ENCODE measurements at places on chromosomes 16 and 17.

GRCh38 chr16:89957216-89957785 is 8.7 kb downstream of the DEF8 start:
- no peak for DNase-seq

DNA sequence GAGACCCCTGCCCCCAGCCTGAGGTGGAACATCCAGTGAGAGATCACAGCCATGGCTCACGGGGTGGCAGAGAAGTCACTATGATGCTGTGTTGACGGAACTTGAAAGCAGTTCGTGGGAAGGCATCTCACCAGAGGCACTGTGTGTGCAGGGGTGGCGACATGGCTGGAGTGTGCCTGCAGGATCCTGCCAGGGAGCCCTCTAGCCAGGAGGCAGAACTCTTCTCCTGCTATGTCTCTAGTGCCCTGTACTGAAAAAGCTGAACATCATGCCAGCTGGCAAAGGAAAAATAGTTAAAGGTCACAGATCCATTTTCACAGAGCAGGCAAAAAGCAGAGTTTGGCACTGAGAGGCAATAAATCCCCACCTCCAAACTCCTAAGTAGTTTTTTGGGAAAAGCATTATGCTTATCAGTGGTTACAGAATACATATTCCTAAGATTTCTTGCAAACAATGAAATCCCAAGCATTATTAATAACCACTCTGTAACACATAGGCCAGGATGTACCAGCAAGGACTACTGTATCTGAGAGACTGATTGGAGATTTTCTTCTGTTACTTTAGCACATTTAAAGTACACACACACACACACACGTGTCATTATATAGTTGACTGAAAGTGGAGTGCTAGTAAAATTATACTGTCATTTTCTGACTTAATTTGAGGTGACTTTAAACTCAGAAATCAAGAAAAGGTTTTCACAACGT is 36.8 kb downstream of the TNRC6C start:
- no peak for DNase-seq

GRCh38 chr16:7921345-7921744 is 588.7 kb downstream of the RBFOX1 start:
- no peak for DNase-seq

DNA sequence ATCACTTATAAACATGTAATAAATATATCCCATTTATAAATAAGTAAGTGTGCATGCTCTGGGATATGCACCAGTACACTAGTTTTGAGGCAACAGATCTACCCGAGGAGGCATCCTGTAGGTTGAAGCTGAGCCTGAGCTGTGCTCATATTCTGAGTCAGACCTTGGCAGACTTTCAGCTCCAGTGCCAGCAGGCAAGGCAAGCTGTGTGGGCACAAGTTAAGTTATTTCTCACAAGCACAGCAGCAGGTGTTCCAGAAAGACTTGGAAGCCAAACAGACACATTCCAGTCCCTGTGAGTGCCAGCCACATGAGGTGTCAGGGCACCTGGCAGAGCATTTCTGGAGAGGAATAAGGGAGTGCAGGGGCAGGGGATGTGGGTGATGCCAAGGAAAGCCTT is 1.3 kb upstream of the CLEC19A start:
- DNase-seq: peak; percentile 57

- no peak for DNase-seq
Observed at GRCh38 chr16:4613636-4614570, 785 bp downstream of the UBALD1 start.

DNA sequence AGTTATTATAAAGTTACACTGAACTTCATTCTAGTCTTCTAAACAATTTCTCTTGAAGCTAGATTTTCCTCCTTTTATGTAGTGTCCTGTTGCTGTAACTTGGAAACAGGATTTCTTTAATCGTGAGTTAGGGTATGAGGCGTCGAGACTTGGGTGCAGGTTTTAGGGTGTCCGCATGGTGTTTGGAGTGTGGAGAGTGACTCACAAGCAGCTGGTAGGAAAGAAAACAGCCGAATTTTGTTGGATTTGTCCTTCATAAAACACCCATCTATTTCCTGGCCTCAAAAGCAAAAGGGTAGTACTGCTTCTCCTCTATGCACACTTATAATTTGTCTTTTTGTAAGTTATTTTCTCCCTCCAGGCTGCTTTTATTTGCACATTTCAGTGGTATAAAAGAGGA is 1.6 kb downstream of the RPTOR start:
- no peak for DNase-seq

- no peak for DNase-seq
Observed at GRCh38 chr17:20955427-20956323, 87.1 kb downstream of the USP22 start.

- DNase-seq: no peak
Observed at GRCh38 chr17:199806-200545, 18.5 kb upstream of the DOC2B start.

DNA sequence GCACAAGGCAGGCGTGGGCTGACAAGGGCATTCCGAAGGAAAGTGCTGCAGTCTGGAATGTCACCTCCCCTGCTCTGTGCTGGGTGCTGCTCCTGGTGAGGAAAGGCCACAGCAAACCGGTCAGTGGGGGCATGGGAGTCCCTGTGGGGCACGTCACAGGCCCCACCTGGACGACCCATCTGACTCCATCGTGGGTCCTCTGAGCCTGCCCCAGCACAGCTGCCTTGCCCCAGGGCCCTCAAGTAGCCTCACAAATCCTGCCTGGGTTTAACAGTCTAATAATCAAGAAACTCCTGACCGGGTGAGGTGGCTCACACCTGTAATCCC is 2.8 kb upstream of the MYO15B start:
- no peak for DNase-seq

DNA sequence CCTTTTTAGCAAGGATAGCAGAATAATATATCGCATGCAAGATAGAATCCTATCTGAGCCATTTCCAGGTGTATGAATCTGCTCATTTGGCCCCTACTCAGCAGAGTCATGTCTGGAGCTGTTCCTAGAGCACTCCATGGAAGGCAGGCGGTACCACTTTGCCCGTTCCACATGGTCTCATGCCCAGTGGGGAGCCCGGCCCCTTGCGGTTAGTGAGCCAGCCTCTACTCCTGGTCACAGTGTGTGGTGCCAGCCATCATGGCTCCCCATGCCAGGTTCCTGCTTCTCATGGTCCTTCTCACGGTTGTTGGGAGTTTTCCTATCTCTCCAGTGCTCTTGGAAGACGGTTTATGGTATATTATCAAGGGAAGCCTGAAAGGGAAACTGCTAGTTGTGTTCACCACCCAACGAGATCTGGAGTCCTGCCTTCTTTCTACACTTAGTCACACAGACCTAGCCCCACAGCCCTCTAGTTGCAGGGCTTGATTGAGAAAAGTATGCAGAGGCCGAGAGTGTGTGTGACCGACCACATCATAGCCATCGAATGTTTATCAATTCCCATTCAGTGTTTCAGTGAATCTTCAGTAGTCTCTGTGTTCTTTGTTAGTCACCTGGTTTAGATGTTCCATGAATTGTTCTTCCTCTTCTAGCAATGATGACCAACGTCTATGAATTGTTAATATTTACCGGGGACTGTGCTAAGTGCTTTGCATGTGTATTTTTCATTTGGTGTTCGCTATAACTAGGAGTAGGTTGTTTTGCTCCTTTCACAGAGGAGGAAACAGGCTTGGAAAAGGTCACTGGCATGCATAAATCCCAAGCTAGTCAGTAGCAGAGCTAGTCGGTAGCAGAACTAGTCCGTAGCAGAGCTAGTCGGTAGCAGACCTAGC is 9.6 kb downstream of the JPT2 start:
- no peak for DNase-seq

DNA sequence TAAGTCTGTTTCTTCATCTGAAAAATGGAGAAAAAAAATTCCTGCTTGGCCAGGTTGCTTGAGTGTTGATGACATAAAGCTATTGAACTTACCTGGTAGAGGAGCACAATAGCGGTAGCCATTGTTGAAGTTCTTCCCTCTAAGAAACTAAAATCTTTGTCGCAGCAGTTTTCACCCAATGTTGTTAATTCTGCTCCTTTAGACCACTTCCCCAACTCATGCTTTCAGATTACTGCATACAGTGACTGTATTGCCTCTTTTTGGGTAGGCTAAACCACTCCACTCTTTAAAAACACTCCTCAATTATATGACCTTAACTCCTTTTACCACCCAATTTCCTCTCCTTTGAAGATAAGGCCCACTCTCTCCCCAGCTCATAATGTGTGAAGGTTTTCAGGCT is 35.7 kb upstream of the CCL2 start:
- no peak for DNase-seq

- DNase-seq: no peak
Observed at GRCh38 chr17:75406222-75406615, 741 bp upstream of the GRB2 start.

DNA sequence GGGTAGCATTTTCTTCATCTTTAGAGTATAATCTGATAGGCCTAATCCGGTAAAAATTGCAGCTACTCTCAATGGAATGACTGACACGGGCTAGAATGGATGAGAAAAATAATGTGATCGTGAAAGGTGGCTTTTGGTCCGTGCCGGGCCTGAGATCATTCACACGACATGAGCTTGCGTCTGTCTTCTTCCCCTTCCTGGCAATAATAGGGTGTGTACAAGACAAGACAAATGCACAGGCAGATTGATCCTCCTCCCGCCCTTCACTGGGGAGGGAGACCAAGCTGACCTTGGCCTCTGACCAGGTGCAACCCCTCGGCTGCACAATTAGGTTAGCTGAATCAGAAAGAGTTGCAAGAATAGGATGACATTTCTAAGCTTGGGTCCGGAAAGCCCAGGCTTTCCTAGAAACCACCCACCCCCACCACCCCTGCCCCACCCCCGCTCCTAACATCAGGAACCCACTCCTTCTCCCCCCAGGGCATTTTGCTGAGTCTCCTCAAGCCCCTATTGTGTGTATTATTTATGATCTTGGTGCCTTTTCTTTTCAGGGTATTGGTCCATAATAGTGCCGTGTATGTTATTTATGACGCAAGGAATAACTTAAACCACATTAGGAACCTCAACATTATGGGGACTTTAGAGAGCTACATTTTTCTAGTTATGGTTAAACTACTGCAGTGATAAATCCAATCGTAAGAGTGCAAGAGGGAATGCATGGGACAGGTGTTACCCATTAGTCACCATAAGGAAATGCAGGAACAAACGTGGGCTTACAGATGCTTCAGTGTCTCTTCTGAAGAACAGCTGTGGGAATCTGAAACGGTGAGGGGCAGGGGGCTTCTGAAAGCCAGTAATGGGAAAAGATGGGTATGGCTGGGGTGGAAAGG is 540.1 kb upstream of the PSMD7 start:
- no peak for DNase-seq

GRCh38 chr16:57577691-57578224 is 35.3 kb downstream of the ADGRG5 start:
- no peak for DNase-seq

DNA sequence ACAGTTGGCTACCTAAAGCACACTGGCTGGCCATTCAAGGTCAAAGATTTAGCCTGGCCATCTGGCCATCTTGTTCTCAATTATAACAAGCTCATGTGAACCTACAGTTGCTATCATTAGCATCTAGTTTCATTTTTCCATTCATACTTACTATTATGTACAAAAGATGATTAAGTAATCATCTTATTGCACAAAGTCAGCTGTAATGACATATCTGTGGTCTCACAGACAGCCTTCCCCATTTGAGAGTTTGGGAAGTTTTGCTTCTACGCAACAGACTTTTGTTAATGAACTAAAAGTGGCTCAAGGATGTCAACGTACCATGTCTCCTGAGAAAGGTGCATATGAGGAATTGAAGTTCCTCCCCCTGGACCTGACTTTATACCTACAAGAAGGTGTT is 51.3 kb downstream of the HS3ST3B1 start:
- no peak for DNase-seq

- no peak for DNase-seq
Observed at GRCh38 chr17:43027091-43028032, 2.3 kb downstream of the RND2 start.

DNA sequence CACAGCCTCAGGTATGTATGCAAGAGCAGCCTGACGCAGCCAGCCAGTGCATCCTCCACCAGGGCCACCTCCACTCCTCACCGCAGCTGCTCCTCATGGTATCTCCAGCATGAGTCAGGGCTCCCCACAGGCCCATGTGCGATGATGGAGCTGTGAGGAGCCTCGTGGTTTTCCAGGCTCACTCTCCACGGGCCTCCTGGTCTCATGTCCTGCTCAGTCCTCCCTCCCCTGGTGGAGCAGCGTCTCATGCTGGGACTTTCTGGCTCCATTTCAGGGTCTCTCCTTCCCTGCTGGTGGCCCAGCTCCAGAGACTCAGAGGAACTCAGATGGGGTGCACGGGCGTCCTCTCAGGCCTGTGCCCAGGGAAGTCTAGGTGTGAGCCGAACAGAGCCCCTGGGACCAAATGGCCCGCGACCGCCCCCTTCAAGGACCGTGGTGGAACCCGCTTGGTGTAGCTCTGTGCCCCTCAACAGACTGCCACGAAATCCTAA is 70.4 kb downstream of the METRNL start:
- no peak for DNase-seq

DNA sequence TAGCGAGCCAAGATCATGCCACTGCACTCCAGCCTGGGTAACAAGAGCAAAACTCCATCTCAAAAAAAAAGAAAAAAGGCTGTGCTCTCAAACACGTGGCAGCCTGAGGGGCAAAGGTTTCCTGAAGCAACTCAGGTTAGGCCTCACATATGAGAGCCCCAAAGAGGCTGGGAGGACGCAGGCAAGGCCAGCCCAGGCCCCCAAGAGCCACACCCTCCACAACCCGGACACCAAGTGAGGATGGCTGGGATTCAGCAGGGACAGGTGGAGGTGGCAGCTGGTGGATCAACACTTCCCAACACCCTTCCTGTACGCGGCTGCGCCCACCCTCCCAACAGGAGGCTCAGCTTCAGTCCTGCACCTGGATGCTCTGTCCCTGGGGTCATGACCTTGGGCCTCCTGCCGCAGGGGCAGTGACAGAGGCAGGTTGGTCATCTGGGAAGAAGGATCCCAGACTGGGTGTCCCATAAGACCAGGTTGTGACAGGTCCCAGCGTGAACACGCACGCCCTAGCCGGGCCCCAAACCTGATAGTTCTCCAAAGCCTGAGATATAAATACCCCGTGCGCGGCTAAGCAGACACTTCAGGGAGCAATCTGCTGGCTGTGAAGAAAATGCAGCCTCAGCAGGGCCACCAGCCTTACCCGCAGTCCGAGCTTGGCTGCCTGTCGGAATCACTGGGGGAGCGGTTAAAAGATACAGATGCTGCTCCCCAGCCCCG is 78.1 kb downstream of the TIMM22 start:
- no peak for DNase-seq

- no peak for DNase-seq
Observed at GRCh38 chr16:85369741-85370528, 243.2 kb upstream of the GSE1 start.

GRCh38 chr17:7139400-7139799 is 24.8 kb upstream of the ASGR2 start:
- DNase-seq: no peak

Measured in SW 1271 (cell line).